ENCODE measurements at places on chromosomes 12 and 14.

GRCh38 chr14:91523972-91524371 is 13.9 kb upstream of the PPP4R3A start:
- no peak for DNase-seq

- no peak for DNase-seq
These were observed 79.0 kb downstream of the PRIMA1 start for GRCh38 chr14:93709249-93709648.

DNA sequence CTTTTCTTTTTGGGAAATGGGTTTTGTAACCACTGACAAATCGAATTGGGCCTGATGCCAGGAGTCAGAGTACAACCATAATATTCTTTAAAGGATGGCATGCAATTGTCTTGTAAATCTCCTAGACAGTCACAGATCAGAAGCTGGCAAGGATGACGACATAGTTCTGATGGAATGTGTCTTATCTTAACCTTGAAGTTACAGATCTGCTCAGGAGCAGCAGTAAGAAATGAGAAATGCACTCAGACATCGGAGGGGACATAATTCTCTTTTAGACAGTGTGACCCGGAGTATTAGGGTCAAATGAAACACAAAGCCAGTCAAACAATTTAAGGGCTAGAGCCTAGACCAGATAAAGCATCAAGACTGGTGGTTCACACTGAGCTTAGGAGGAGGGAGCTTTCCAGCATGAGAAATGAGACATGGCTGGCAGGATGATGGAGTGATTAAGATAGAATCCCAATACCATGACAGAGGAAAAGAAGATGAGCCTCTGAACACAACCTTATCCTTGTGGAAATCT is 17.5 kb downstream of the CBX5 start:
- DNase-seq: no peak

- no peak for DNase-seq
These were observed 32.9 kb upstream of the SYCP3 start for GRCh38 chr12:101772012-101772775.

GRCh38 chr14:22837750-22838538 is 1.6 kb downstream of the MMP14 start:
- no peak for DNase-seq

DNA sequence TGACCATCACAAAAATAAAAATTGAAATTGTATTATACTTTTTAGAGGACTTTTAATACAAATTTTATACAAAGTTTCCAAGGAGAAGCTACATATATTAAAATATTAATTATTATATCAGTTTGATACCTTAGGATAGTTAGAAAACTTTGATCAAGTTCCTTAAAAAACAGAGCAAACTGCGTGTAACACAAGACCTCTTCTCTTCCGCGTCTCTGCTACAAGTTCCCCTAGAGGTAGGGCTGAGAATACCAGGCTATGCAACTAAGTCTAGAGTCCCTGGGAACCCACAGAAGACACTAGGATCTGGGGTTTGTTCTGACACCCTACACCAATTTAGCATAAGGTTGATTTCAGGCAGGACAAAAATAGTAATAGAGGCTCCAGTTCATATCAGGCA is 319.0 kb downstream of the FOXG1 start:
- no peak for DNase-seq

DNA sequence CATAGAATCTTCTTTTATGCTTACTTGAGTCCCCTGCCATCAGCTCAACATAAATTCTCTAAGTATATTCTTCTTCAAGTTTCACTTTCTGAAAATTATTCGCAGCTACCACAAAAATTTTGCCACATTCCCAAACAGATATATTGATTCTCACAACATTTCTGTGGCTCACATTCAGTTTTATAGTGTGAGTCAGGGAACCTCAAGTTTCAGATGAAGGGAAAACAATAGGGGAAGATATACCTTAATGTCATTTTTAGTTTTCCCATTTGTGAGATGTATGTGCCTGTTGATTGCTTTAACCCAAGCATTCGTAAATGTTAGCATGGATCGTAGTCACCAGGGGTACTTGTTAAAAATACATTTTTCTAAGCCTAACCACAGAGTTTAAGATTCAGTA is 465.8 kb downstream of the CCER1 start:
- no peak for DNase-seq

- no peak for DNase-seq
These were observed 84.6 kb downstream of the WNK1 start for GRCh38 chr12:836952-837351.

DNA sequence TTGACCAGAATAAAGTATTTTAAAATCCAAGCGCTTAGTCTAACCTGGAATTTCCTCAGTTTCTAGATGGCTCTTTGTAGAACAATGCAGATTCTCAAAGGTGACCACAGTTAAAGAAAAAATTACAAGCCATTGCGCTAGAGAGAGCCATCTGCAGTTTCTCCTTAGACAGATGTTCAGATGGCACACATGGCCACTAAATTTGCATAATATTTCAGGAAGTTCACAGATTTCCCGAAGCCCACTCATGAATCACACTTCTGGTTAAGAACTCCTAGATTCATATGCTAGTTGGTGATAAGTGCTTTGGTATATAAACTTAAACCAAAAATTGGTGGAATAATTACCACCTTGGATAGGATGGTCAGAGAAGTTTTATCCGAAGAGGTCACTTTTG is 749 bp downstream of the AKAP3 start:
- DNase-seq: no peak

DNA sequence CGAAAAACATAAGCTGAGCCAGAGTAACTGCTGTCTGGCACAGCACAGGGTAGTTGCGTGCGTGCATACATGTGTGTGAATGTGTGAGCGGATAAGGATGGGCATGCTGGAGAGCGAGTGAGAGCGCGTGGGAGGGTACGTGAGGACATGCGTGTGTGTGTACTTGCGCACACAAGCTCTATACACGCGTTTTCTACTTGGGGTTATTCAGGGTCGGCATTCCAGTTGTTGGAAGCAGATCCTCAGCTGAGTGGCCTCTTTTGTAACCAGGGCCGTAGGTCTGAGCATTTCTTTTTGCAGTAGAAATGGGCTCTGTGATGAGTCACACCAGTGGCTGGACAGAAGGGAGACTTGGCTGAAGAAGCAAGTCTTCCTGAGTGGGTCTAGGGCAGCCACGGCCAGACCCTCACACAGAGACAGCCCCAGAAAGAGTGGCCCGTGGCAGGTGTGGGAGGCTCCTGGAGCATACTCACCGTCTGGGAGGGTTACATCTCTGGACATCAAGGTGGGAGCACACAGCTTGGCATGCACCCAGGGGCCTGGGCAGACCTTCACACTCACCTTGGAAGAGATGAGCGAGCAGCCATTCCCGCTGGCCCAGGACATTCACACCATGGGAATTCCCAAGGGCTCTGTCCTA is 78.0 kb downstream of the LRRC74A start:
- no peak for DNase-seq

DNA sequence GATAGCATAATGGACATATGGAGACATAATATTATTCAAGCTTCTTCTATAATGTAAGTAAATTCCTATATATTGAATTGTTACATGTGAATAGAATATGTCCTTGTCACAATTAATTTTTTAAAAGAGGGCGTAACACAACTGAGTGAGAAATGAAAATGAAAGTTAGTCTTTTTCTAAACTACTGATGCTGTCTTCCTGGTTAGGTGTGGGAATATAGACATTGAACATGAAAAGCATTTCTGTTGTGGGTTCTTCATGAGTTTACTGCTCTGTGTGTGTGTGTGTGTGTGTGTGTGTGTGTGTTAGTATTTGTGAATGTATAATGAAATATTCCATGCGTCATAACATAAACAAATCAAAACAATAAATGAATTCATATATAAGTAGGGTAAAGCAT is 40.5 kb upstream of the RTL1 start:
- DNase-seq: no peak

- no peak for DNase-seq
These were observed 11.0 kb downstream of the PTPRB start for GRCh38 chr12:70626180-70626579.

GRCh38 chr14:58823312-58823711 is 185.6 kb downstream of the DACT1 start:
- DNase-seq: no peak

GRCh38 chr12:51887476-51888315 is at the start of gene ANKRD33:
Gene ANKRD33 (plus strand): TSS chr12:51888103. CDS start chr12:51888187, 84 bp downstream.
- DNase-seq: peak; percentile 76

GRCh38 chr12:26918321-26919215 is 19.2 kb downstream of the INTS13 start:
- no peak for DNase-seq

DNA sequence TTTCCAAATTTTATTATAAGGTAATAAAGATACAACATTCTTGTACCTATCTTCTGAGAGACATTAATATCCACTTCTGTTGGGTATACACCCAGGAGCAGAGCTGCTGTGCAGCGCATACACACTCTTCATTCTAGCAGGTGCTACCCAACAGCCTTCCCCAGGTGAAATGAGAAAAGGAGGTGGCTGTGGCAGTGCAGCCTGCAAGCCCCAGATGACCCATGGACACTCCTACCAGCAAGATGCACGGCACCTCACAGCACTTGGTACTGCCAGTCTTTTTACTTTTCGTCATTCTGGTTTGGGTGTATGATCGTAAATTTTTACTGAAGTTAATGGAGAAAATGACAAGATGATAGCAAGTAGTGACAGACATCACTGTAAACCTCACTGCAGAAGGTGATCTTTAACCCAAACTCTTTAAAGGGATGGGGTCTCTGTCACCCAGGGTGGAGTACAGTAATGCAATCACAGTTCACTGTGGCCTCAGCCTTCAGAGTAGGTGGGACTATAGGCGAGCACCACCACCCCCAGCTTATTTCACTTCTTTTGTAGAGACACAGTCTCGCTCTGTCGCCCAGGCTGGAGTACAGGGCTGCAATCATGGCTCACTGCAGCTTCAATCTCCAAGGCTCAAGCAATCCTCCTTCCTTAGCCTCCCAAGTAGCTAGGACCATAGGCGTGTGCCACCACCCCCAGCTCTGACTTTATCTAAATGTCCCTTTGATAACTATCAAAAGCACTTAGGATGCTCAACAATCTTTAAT is 26.5 kb downstream of the VPS37B start:
- no peak for DNase-seq

DNA sequence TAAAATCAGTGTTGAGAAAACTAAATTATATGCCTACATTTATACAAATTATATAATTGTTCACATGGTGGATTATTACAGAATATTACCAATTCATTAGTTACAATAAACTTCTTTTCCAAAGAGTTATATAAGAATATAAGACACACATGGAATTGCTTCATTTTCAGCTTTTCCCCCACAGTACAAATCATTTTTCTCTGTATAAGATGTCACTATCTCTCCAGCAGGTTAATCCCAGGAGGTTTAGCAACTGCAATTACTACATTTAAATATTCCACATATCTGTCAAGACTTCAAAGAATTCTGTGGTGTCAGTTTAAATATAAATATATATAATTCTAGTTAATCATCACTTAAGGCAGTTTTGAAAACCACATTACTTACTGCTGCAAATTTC is 59.6 kb upstream of the G2E3 start:
- DNase-seq: no peak

DNA sequence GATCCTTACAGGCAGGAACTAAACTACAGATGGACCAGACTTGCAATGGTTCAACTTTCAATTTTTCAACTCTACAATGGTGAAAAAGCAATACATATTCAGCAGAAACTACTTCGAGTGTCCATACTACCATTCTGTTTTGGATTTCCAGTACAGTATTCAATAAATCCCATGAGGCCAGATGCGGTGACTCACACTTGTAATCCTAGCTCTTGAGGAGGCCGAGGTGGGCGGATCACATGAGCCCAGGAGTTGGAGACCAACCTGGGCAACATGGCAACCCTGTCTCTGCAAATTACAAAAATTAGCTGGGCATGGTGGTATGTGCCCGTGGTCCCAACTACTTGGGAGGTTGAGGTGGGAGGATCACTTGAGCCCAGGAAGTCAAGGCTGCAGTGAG is 336.1 kb downstream of the MED13L start:
- DNase-seq: no peak

DNA sequence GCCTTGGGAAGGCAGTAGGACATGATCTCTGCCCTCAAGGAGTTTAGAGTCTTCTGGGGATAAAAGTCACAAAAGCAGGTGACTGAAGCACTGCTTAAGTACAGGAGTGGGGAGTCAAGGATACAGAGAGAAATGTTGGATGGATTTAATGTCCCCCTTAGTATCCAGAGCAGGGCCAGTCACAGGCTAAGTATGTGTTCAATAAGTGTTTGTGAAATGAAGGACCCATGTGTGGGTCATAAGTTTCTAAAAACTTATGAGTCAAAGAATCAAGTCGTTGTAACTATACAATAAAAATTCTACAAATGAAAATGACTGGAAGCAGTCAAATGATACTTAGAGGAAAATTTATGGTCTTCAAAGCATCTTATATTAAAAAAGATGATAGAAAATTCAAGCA is 25.1 kb downstream of the KRT80 start:
- DNase-seq: no peak

- DNase-seq: no peak
These were observed 1076.1 kb downstream of the VRK1 start for GRCh38 chr14:97873291-97873690.

DNA sequence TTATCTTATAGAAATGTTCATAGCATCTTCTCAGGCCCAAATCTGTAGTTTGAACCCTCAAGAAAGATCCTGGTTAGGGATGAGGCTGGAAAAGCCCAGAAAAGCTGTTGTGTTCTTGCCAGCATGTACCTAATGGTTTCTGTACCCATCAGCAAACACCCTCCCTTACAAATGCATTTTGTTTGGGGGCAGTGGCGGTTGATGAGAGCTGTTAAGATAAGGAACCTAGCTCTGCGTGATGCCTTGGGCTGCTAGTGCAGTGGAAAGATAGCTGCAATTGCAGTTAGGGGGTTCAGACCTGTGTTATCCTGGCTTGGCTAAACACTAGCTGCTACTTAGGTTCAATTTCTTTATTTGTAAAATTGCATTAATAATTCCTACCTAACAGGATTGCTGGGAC is 3.6 kb downstream of the TPH2 start:
- DNase-seq: no peak

GRCh38 chr14:100250732-100251465 is 12.0 kb downstream of the YY1 start:
- DNase-seq: no peak

DNA sequence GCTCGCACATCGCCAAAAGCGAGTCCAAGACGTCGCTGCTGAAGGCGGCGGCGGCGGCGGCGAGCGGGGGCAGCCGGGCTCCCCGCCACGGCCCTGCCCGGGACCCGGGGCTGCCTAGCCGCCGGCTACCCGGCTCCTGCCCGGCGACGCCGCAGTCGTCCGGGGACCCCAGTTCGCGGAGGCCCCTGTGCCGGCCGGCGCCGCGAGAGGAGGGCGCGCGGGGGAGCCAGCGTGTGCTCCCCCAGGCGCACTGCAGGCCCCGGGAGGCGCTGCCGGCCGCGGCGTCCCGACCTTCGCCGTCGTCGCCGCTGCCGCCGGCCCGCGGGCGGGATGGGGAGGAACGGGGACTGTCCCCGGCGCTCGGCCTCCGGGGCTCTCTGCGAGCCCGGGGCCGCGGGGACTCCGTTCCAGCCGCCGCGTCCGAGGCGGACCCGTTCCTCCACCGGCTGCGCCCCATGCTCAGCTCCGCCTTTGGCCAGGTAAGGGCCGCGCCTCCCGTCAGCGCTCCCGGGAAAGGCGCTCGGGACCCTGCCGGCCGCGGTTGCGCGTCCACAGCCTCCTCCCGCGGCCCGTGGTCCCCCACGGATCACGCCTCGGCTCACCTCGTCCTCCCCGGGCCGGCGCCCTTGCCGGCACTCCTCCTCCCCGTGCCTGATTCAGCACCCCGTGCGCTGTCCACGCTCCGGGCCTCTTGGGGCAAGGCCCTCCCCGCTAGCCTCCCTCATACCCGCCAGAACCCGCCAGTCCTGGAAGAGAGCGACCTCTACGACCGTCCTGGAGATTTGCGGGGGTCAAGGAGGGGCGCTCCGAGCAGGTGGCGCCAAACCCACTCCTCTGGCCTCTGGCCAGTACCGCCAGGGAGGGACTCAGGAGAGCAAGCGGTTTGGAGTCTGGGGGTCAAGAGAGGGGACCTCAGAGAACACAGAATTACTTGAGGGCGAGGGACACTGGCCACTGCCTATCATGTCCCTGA is 721 bp downstream of the CABP1 start:
- DNase-seq: no peak
